ENCODE measurements at places on chromosomes 1 and 21. TPM values are rescaled to one million over a fixed set of nuclear protein-coding genes. Genes with fewer than 3 reads are reported as not detected.

Gene PRAMEF6
- total RNA-seq: not detected

Gene PLEKHN1
- total RNA-seq: 1.3 TPM

DNA sequence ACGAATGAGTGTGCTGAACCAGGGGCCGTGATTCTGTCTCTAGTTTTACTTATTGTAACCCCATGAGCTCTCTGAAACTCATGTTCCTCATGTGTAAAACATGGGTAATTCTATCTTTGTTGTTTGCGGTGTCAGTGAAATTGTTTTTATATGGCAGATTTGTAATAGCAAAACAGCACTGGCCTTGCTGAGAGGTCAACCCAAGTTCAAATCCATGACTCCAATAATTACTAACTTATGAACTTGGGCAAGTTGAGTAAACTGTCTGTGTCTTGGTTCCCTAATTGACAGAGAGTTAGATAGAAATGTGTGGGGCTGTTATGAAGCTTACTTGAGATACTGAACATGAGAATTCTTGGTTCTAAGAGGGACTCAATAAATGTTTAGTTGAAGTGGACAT lies 17.8 kb downstream of the C1orf116 start:
- no peaks in the 10 kb centered on the region for H3K27me3 ChIP-seq
- no peak for DNase-seq
- no peak overlapping the region for H3K4me3 ChIP-seq
- peaks cover 2% of the 10 kb centered on the region for H3K4me1 ChIP-seq
- H3K36me3 ChIP-seq: no peaks in the 10 kb centered on the region
- no peak overlapping the region for H3K27ac ChIP-seq

- H3K36me3 ChIP-seq: no peaks in the 10 kb centered on the region
- H3K27me3 ChIP-seq: peaks cover 37% of the 10 kb centered on the region
- no peaks in the 10 kb centered on the region for H3K4me1 ChIP-seq
Measured at GRCh38 chr1:972726-973458, 6.6 kb downstream of the PLEKHN1 start.

DNA sequence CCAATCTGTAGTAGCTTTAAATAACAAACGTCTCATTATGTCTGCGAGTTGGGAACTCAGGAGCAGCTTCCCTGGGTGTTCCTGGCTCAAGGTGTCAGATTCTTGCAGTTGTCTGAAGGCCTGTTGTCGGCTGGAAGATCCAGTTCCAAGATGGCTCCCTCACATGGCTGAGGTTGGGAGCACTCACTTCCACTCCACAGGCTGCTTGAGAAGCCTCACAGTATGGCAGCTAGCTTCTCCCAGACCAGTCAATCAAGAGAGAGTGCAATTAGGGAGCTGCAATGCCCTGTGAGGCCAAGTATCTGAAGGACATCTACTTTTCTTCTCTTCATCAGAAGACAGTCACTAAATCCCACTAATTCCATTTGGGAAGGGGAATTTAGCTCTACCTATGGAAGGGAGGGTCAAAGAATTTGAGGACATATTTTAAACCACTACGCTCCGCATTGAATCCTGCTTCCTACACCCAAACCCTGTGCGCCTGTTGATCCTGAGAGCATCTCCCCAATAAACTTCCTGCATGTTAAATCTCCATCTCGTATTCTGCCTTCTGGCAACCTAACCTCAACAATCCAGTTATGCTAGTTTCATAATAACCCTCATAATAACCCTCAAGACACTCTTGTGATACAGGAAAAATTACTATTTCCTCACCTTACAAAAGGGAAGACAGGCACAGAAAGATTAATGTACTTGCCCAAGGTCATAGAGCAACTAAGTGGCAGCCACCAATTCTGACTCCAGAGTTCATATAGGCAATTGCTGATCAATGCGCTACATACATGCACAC lies 3.6 kb upstream of the VPS26C start:
- H3K36me3 ChIP-seq: peaks cover 7% of the 10 kb centered on the region
- H3K27me3 ChIP-seq: no peaks in the 10 kb centered on the region
- H3K4me3 ChIP-seq: no peak overlapping the region
- DNase-seq: no peak

DNA sequence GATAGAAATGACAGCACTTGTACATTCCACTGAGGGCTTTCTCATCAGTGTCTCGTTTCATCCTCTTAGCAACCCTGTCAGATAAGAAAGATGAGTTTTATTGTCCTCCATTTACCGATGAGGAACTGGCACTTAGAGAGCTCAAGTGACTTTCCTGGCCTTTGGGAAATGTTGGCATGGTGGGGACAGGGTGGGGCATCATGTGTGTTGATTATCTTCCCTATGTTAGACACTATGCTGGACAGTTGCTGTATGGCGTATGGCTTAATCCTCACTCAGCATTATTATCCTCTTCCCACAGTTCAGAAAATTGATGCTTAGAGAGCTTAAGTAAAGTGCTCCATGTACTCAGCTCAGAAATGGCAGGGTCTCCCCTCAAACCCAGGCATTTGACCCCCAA lies 163.2 kb downstream of the CAMTA1 start:
- DNase-seq: no peak
- no peak overlapping the region for H3K27ac ChIP-seq
- H3K4me3 ChIP-seq: no peak overlapping the region
- peaks cover 3% of the 10 kb centered on the region for H3K4me1 ChIP-seq
- no peaks in the 10 kb centered on the region for H3K36me3 ChIP-seq

- peaks cover 1% of the 10 kb centered on the region for H3K4me1 ChIP-seq
- peak overlapping the region; percentile 1 for H3K27ac ChIP-seq
- H3K4me3 ChIP-seq: no peak overlapping the region
Measured at GRCh38 chr1:233355841-233356704, 28.5 kb downstream of the MAP3K21 start.

GRCh38 chr1:1215881-1216605 lies 2.1 kb upstream of the TNFRSF4 start:
- H3K4me3 ChIP-seq: no peak overlapping the region
- no peaks in the 10 kb centered on the region for H3K27me3 ChIP-seq
- peak overlapping the region; percentile 87 for H3K27ac ChIP-seq
- peaks cover 29% of the 10 kb centered on the region for H3K4me1 ChIP-seq
- H3K36me3 ChIP-seq: peaks cover 20% of the 10 kb centered on the region
- no peak for DNase-seq

Gene KAZN
- 1.5 TPM for total RNA-seq

GRCh38 chr1:223725578-223725977 lies 13.2 kb downstream of the CAPN2 start:
- H3K4me3 ChIP-seq: no peak overlapping the region
- no peaks in the 10 kb centered on the region for H3K27me3 ChIP-seq
- peaks cover 13% of the 10 kb centered on the region for H3K36me3 ChIP-seq
- H3K27ac ChIP-seq: peak overlapping the region; percentile 89

GRCh38 chr1:66223681-66224080 lies 310.3 kb upstream of the SGIP1 start:
- no peaks in the 10 kb centered on the region for H3K4me1 ChIP-seq
- H3K4me3 ChIP-seq: no peak overlapping the region
- no peaks in the 10 kb centered on the region for H3K27me3 ChIP-seq

DNA sequence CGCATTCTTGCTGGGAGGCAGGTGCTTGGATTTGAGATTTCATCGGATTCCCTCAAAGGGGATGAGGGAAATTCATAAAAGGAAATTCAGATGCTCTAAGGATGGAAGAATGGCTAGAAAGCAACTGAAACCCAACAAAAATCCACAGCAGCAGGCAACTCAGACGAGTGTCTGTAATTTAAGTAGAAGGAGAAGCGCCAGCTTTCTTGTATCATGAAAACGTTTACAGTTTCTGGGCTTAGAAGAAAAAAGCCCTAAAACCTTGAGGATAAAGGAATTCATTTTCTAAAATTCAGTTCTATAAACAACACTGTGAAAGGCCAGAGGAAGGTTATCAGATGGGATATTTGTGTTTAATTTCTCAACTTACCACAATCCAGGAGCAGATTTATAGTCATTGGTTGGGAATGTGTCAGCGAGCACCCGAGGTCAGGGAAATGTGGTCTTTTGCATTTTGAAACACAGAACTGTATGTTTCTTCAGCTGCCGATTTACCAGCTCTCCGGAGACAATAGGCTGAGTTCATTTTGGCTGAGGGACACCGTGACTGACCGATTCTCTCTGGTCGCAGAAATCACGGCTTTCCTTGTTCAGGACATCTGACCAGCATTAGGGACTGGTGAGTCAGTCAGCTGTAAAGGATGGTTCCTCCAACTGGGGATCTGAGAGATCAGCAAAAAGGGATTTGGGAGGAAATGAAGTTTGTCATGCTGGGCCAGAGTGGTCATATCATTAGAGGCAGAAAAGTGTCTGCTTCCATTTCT lies 111.6 kb upstream of the ERRFI1 start:
- H3K27ac ChIP-seq: no peak overlapping the region
- peaks cover 38% of the 10 kb centered on the region for H3K27me3 ChIP-seq
- H3K36me3 ChIP-seq: no peaks in the 10 kb centered on the region
- H3K4me3 ChIP-seq: no peak overlapping the region
- H3K4me1 ChIP-seq: no peaks in the 10 kb centered on the region
